ENCODE measurements at places on chromosomes 7 and 10. TPM values are rescaled to one million over a fixed set of nuclear protein-coding genes. Genes with fewer than 3 reads are reported as not detected.
A peak's percentile ranks its signal among the peaks of the same experiment; 100 is the strongest.

- no peaks in the 10 kb centered on the region for H3K4me1 ChIP-seq
- no peaks in the 10 kb centered on the region for H3K36me3 ChIP-seq
- no peak for DNase-seq
- no peak overlapping the region for H3K27ac ChIP-seq
- H3K27me3 ChIP-seq, result no peaks in the 10 kb centered on the region
- H3K4me3 ChIP-seq, result no peak overlapping the region
Observed at GRCh38 chr10:121368347-121369025, 229.8 kb downstream of the FGFR2 start.

TUBAL3 gene
- total RNA-seq, result not detected

EMX2 gene
- not detected for total RNA-seq

NRBF2 gene
- 24.1 TPM for total RNA-seq

RHBDD2 gene
- 23.1 TPM for total RNA-seq

GRCh38 chr10:132135053-132135872 is 51.5 kb upstream of the DPYSL4 start:
- no peak for DNase-seq
- no peak overlapping the region for H3K27ac ChIP-seq
- H3K27me3 ChIP-seq, result peaks cover 6% of the 10 kb centered on the region
- no peak overlapping the region for H3K4me3 ChIP-seq

EIF3B gene
- total RNA-seq, result 256 TPM

ZNF786 gene
- total RNA-seq, result 4.3 TPM

DNA sequence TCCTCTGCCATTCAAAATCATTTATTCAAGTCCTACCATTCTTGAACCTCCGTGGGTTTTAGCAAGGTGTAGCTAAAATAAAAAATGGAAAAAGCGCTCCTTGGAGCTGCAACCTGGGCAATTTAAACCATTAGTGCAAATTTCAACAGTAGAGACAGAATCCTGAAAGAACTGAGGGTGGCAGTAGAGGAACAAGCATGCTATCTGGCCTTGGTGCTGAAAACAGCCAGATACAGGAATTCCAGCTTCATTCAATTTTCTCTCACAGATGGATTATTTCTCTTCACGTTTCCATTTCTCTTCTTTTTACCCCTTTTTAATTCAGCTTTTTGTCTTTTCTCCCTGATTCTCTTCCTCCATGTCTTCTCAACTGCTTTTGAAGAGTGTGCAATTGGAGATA is 77.7 kb downstream of the OTUD1 start:
- peaks cover 14% of the 10 kb centered on the region for H3K27me3 ChIP-seq
- peaks cover 2% of the 10 kb centered on the region for H3K36me3 ChIP-seq
- H3K27ac ChIP-seq, result no peak overlapping the region
- no peak overlapping the region for H3K4me3 ChIP-seq

DNA sequence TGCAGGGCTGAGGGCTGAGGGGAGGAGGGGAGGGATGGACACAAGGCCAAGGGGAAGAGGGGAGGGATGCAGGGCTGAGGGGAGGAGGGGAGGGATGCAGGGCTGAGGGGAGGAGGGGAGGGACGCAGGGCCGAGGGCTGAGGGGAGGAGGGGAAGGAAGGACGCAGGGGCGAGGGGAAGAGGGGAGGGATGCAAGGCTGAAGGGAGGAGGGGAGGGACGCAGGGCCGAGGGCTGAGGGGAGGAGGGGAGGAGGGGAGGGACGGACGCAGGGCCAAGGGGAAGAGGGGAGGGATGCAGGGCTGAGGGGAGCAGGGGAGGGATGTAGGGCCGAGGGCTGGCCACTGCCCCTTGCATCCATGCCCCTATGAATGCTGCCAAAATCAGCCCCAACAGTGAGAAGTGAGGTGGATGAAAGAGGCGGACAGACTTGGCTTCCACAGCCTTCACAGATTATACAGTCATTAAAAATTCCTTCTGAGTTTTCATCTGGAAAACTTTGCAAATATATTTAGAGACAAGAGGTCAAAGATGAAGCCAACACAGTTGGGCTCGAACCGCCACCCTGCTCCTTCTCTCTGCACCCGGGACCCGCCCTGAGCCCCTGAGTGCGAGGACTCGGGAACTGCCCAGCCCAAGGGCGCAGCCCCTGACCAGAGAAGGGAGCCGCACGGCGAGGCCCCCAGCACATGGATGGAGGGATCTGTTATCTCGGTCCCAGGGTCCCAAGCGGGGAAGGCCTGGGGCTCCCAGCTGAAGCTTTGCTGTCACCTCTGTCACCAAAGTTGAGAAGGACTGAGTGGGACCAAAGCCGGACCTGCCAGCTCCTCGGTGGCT is 65.8 kb downstream of the DIP2C start:
- DNase-seq, result no peak
- H3K27me3 ChIP-seq, result peaks cover 21% of the 10 kb centered on the region
- H3K27ac ChIP-seq, result no peak overlapping the region
- peaks cover 2% of the 10 kb centered on the region for H3K4me1 ChIP-seq
- no peaks in the 10 kb centered on the region for H3K36me3 ChIP-seq
- no peak overlapping the region for H3K4me3 ChIP-seq

GRCh38 chr7:19377611-19378344 is 232.6 kb upstream of the FERD3L start:
- no peak overlapping the region for H3K27ac ChIP-seq
- DNase-seq, result no peak
- no peaks in the 10 kb centered on the region for H3K27me3 ChIP-seq
- no peak overlapping the region for H3K4me3 ChIP-seq
- H3K36me3 ChIP-seq, result no peaks in the 10 kb centered on the region

DNA sequence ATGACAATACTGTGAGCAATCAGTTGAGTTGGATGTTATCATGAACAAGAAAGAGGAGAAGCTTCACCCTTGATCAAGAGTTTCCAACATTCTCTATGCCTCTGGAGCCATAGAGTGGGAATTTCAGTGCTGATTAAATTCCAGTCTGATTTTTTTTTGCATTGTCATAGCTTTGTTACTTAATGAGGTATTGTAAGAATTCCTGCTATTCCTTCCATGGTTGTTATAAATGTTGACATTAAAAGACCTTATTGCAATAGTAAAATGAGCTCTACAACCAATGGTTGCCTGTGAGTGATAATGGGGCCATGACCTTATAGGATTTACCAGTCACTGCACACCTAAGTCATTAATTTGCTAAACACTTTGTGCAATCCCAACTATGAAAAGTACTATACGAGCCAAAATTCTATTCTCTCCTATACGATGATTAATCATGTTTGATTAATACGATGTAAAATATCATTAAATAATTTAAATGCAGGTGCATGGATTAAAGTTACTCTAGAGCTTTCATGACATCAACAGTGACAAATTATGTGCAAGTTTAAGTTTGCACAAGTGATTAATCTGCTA is 353.2 kb upstream of the KLF6 start:
- H3K36me3 ChIP-seq, result peaks cover 7% of the 10 kb centered on the region
- H3K4me1 ChIP-seq, result peaks cover 24% of the 10 kb centered on the region
- no peaks in the 10 kb centered on the region for H3K27me3 ChIP-seq
- H3K27ac ChIP-seq, result no peak overlapping the region

DNA sequence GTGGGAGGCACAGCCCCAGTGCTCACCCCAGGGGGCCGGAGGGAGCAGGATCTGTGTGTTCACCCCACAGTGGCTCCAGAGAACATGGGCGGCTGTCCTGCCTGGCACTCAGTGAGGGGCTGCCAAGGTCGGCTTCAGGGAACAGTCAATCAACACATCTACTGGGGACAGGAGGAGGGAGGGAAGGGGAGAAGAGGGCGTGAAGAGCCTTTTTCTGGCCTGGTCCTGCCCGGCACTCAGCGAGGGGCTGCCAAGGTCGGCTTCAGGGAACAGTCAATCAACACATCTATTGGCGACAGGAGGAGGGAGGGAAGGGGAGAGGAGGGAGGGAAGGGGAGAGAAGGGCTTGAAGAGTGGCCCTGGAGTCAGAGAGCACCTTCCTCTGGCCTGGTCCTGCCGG is 184.9 kb downstream of the ADARB2 start:
- peaks cover 3% of the 10 kb centered on the region for H3K27me3 ChIP-seq
- H3K4me1 ChIP-seq, result no peaks in the 10 kb centered on the region
- no peak overlapping the region for H3K27ac ChIP-seq
- no peaks in the 10 kb centered on the region for H3K36me3 ChIP-seq
- no peak for DNase-seq

DNA sequence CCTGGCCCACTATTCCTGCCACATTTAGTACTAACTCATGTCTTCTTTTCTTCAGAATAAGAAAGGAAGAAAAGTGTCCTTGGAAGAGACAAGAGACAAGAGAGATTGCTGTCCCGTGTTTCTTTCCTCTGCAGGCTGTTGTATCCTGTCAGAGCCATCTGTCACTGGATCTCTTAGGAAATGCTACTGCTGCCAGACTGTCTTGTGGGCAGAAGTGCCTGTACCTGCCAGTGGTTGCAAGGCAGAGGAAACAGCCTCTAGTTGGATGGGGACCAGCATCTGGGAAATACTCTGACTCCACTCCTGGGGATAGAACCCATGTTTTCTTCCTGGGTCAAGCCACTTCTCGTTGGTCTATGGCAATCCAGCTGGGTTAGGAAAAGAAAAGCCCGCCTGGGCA is 16.7 kb upstream of the MAP3K8 start:
- H3K36me3 ChIP-seq, result no peaks in the 10 kb centered on the region
- no peak overlapping the region for H3K27ac ChIP-seq
- H3K4me3 ChIP-seq, result no peak overlapping the region
- DNase-seq, result no peak
- H3K27me3 ChIP-seq, result no peaks in the 10 kb centered on the region

GRCh38 chr10:100534726-100535125 is 1.0 kb upstream of the HIF1AN start:
- H3K4me1 ChIP-seq, result peaks cover 24% of the 10 kb centered on the region
- DNase-seq, result no peak

AQP1 gene
- total RNA-seq, result 0.22 TPM

CCL26 gene
- not detected for total RNA-seq

DNA sequence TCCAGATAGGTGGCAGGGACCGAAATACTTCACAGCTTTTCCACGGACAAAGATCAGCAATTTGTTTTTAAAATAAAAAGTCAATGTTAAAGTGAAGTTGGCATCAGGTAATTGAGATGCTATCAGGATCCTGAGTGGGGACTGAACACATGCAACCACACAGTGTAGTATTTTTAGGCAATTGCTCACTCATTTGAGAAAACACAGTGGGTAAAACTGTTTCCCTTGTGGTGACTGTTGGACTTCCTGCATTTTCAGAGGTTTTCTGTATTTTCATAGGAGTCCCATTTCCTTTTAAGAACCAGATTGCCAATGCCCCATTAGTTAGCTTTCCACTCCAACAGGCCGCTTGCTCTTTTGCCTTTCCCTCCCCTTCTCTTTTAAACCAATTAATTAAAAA is 159.5 kb upstream of the ZNF32 start:
- H3K27ac ChIP-seq, result no peak overlapping the region
- H3K36me3 ChIP-seq, result no peaks in the 10 kb centered on the region
- peaks cover 36% of the 10 kb centered on the region for H3K4me1 ChIP-seq
- H3K27me3 ChIP-seq, result no peaks in the 10 kb centered on the region

C7orf33 gene
- not detected for total RNA-seq

- H3K4me3 ChIP-seq, result no peak overlapping the region
- H3K27ac ChIP-seq, result no peak overlapping the region
- no peaks in the 10 kb centered on the region for H3K27me3 ChIP-seq
- peaks cover 5% of the 10 kb centered on the region for H3K4me1 ChIP-seq
- H3K36me3 ChIP-seq, result no peaks in the 10 kb centered on the region
Observed at GRCh38 chr10:103949728-103950127, 17.2 kb upstream of the SLK start.

PNLIPRP1 gene
- total RNA-seq, result not detected

- H3K4me1 ChIP-seq, result no peaks in the 10 kb centered on the region
- H3K4me3 ChIP-seq, result no peak overlapping the region
- peak; percentile 61 for DNase-seq
- no peaks in the 10 kb centered on the region for H3K36me3 ChIP-seq
Observed at GRCh38 chr10:122648599-122649428, 50.8 kb downstream of the C10orf120 start.

APBB1IP gene
- total RNA-seq, result 61.9 TPM

DNA sequence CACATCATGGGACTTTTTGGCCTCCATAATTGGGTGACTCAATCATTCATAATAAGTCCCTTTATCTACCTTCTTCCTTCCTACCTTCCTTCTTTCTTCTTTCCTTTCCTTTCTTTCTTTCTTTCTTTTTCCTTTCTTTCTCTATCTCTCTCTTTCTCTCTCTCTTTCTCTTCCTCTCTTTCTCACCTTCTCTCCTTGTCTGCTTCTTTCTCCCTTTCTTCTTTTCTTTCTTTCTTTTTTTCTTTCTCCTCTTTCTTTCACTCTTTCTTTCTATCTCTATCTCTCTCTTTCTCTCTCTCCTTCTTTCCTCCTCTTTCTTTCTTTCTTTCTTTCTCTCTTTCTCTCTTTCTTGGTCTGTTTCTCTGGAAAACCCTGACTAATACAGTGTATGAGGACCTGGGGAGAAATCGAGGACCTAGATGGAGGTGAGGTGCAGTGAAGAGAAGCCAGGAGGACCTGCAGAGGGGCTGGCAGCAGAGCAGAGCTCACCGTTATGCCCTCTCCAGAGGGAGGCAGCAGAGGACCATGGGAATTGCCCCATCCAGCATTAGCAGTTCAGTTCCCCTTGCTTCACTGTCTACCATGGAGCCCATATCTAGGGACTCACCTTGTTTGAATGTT is 52.7 kb upstream of the BTRC start:
- H3K4me1 ChIP-seq, result no peaks in the 10 kb centered on the region
- H3K27me3 ChIP-seq, result peaks cover 28% of the 10 kb centered on the region
- no peak overlapping the region for H3K4me3 ChIP-seq
- H3K27ac ChIP-seq, result no peak overlapping the region
- peak; percentile 61 for DNase-seq

DNA sequence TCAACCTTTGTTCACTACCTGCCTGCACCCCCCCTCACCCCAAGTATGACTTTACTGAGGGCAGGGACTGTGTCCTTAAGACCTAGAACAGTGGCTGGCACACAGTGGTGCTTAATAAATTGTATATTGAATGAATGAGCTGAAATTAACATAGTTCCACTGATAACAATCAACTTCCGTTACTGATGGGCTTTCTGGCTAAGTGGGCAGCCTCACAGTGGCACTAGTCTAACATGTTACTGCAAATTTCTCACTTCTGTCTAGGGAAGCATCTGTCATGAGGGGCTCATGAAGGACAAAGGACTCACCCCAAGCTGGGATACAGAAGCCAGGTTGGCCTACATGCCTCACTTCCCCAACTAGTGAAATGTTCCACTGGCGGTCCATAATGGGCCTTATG is 79.3 kb downstream of the CTTNBP2 start:
- no peak overlapping the region for H3K4me3 ChIP-seq
- no peak overlapping the region for H3K27ac ChIP-seq
- peaks cover 5% of the 10 kb centered on the region for H3K27me3 ChIP-seq
- DNase-seq, result no peak
- H3K4me1 ChIP-seq, result no peaks in the 10 kb centered on the region
- H3K36me3 ChIP-seq, result no peaks in the 10 kb centered on the region

ADARB2 gene
- total RNA-seq, result 1.6 TPM

All from activated CD8-positive, alpha-beta T cell treated with anti-CD3 and anti-CD28 coated beads for 36 hours (primary cell).